ENCODE measurements at places on chromosomes 5 and 9.

DNA sequence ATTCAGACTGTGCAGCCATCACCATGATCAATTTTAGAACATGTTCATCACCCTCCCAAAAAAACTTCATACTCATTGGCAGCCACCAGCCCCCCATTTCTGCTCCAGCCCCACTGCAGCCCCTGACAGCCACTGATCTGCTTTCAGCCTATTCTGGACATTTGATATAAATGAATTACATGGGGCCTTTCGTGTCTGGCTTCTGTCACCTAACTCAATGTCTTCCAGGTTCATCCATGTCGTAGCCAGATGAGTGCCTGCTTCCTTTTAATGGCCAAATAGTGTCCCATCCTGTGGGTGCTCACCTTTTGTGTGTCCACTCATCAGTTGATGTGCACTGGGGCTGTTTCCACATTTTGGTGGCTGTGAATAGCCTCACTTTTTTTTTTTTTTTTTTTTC lies 63.5 kb downstream of the HMCN2 start:
- DNase-seq, result no peak

- no peak for DNase-seq
Measured at GRCh38 chr9:120443489-120443888, 136.5 kb downstream of the CDK5RAP2 start.

DNA sequence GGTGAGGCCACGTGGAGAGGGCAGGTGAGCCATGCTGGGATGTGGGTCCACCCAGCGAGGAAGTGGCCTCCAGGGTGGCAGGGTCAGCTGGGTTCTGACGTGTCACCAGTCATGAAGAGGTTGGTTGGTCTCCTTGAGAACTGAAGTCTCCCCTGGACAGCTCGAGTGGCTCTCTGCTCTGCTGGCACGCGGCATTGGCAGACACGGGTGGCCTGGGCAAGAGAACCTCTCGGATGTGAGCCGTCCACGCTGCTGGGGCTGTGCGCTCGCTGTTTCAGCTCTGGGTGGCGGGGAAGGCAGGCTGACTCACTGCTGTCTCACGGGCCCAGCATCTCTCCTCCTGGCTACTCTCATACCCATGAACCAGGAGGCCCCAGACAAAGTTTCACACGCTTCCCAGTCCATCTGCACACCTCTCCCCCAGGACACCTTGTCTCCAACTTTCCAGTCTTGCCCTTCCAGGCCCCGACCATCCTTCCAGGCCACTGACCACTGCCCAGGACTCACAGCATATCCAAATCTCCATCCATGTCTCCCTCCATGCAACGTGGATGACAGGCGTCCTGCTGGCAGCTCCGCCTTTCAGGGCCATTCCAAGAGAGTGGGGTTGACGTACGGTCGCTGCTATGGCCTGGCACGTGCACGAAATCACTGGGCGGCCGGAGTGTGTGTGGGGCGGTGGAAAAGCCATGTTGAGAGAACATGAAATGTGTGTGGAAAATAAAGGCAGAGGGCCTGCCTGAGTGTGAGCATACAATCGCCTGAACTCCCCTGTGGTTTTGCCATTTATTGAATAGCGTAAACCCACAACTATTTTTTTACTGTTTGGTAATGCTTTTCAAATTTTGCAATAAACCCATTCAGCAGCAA lies 145.0 kb upstream of the COL5A1 start:
- DNase-seq, result no peak

DNA sequence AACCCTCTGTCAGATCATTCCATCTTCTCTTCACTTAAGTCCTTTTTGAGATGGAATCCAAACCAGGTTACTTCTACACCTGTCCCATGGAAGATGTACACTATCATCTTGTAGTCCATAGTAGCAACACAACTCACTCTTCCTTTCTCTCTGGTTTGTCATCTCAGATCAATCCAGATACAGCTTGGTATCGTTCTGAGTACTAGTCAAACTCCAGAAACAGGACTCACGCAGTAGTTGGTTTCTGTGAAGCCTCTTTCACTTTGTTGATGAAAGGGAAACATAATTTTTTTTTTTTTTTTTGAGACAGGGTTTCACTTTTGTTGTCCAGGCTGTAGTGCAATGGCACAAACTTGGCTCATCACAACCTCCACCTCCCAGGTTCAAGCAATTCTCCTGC lies 484.0 kb downstream of the PRDM9 start:
- no peak for DNase-seq

- DNase-seq, result no peak
Measured at GRCh38 chr9:121658166-121658565, 6.7 kb downstream of the DAB2IP start.

DNA sequence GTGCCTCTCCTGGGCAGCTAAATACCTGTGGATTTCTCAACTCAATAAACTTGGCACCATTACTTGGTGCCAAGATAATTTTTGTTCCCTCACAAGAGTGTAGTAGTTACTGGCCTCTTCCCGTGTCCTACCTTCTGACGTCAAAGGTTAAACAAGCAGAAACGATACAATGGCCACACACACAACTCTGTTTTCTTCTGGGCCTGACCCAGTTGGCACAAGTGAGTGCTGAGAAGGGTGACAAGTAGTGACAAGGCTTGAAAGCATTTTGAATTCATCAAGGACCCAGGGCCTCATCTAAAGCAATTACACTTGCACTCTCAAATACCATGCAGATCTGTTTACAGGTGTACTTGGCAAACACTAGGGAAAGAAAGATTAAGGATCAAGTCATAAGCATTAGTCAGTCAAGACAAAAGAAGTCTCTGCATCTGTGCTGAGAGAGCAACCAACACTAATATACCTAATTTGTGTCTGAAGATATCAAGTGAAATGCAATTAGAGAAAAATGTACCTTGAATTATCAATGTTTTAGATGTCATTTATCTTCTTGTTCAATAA lies 30.8 kb downstream of the RASEF start:
- no peak for DNase-seq

- DNase-seq, result no peak
Measured at GRCh38 chr9:129486756-129487657, 133.9 kb downstream of the C9orf50 start.

GRCh38 chr9:102842423-102842822 lies 152.7 kb upstream of the CYLC2 start:
- DNase-seq, result no peak

DNA sequence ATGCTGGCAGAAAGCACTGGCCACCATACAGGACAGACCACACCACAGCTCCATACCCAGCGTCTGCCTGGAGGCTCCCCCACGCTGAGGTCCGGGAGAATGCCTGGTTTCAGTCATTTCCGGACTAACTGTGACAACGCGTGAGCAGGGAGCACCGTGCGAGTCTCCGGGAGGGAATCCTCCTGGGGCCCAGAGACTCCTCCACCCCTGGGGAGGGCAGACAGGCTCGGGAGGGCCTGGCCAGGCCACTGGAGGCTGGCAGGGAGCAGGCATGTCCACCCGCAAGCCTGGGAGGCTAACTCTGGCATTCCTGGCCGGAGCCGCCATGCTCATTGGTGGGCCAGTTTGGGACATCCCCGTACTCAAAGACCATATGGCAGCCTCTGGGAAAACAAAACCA lies 6.5 kb downstream of the BRD3OS start:
- no peak for DNase-seq

- no peak for DNase-seq
Measured at GRCh38 chr9:129649726-129650679, 8.1 kb upstream of the ASB6 start.

GRCh38 chr5:4802044-4802443 lies 338.1 kb upstream of the ADAMTS16 start:
- DNase-seq, result no peak

DNA sequence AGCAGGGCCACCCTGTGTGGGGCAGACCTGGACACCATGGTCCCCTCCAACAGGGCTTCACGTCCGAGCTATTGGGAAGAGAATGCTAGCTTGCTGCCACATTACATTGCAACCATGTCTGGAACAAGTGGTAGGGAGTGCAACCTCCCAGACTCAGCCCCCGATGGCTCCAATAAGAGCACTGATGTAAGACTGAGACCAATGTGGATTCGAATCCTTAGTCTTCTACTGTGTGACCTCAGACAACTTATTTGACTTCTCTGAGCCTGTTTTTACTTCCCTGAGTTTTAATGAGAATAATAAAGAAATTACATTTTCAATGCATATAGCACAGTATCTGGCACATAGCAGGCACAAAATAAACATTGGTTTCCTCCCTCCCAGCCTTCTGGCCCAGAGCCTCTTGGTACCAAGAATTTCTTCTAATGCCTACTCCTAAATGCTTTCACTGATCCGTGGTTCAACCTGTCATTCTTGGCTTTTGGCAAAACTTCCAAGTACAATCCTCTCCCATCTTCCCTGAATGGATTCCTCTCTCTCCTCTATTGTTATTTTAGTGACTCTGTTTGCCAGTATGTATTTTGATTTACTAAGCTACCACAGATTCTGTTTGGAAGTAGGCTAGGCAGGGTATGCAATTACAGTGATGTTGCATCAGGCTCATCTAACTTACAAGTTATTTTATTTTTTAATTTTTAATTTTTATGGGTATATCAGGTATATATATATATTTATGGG lies 34.6 kb upstream of the COL15A1 start:
- no peak for DNase-seq

GRCh38 chr9:134781591-134782302 lies 98.9 kb upstream of the FCN2 start:
- DNase-seq, result no peak

DNA sequence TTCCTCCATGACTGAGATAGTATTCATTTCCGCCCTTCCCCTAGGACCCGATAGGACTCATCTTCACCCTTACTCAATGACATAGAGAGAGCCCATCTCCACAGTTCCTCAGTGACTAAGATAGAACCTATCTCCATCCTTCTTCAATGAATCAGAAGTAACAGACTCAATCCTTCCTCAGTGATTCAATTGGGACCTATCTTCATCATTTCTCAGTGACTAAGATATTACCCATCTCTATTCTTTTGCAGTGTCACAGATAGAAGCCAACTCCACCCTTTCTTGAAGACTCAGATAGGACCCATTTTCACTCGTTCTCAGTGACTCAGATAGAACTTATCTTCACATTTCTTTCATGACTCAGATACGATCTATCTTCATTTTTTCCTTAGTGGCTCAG lies 164.6 kb downstream of the FBXO4 start:
- no peak for DNase-seq

GRCh38 chr5:97454015-97454414 lies 271.0 kb upstream of the RIOK2 start:
- DNase-seq, result no peak

- no peak for DNase-seq
Measured at GRCh38 chr5:158881091-158881880, 218.4 kb downstream of the EBF1 start.

DNA sequence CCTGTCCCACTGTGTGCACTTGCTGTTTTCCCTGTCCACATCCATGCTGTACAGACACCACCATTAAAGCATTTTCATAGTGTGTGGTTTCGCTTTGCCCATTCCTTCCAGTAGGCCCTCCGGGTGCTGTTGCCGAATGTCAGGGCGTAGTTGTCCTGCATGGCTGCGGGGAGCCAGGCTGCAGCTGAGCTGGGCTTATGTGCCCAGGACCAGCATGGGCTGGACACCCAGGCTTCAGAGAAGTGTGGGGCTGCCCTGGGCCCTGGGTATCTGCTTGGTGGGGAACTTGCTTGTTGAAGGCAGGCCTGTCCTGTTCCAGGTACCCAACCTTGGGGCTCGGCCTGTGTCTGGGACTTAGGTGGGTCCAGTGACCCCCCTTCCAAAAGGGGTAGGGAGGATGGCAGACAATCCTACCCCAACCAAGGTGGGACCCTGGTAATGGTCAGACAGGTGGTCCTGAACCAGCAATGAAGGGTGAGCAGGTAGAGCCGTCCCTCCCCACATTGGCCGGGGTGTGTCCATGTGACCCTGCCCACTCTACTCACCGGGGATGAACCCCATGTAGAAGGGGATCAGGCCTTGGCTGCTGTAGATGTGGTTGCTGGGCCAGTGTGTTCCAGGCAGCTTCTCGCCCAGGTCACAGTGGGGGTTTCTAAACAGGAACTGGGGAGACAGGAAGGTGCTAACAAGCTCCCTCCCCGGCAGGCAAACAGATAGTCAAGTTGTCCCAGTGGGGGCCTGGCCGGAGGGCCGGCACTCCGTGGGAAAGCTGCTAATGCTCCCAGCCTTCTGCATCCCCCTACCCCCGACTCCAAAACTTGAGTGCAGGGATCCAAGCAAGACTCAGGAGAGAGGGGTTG lies 2.8 kb downstream of the TUBB4B start:
- DNase-seq, result no peak

- DNase-seq, result no peak
Measured at GRCh38 chr5:60287174-60287771, 393.7 kb upstream of the PDE4D start.

GRCh38 chr5:131389869-131390265 lies 126.0 kb downstream of the CDC42SE2 start:
- no peak for DNase-seq

DNA sequence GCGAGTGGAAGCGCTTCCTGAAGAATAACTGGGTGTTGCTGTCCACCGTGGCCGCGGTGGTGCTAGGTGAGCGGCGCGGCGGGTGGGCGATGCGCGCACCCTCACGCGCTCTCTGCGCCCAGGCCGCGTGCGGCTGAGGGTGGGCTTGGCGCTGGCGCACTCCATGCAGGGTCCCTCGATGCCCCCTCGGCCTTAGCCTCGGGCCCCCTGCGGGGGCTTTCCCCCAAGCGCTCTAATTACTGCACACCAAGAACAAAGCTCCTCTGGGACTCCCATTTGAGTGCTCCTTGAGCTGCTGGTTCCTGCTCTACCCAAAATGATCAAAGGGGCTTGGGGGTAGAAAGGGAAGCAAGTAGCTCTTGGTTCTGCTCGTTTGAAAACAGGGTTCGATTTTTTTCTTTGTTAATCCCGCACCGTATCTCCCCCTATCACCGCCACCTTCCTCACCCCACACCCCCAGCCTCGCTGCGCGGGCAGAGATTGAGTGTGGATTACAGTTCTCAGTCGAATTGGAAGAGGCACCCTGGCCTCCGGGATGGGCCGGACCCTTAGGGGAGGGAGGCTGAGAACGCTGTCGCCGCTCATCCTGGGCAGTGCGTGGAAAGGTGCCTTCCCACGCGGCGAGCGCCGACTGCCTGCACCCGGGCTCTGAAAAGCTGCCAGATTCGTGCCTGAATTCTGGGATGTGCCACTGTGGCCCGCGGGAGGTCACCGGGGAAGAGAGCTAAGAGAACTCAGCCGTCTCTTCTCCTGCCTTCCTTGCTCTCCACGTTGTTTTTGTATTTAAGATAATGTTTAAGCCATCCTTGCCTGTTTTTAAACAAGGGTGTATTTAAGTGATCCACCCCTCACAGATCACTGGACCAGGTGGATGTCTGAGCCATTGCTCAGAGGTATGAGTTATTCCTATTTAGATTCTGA lies 697 bp downstream of the SLC1A1 start:
- DNase-seq, result no peak

DNA sequence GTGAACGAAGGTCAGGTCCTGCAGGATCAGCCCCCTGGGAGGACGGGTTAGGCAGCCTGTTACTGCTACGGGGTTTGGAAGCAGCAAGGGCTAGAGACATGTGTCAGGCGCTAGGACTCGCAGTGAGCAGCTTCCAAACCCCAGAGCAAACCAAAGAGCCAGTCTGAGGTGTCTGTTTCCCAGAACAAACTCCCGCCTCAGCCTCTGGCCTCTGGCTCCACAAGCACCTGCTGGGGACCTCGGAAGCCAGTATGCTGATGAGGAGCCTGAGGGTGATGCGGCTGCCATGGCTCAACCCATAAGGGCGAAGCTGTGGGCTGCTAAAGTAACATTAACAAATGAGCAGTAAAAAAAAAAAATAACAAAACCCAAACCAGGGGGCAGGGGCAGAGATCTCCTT lies 35.0 kb downstream of the PRRT1B start:
- DNase-seq, result no peak

GRCh38 chr5:143066556-143067281 lies 296.5 kb downstream of the ARHGAP26 start:
- DNase-seq, result no peak
